ENCODE measurements at places on chromosomes 12 and 14.
A peak's percentile ranks its signal among the peaks of the same experiment; 100 is the strongest.

DNA sequence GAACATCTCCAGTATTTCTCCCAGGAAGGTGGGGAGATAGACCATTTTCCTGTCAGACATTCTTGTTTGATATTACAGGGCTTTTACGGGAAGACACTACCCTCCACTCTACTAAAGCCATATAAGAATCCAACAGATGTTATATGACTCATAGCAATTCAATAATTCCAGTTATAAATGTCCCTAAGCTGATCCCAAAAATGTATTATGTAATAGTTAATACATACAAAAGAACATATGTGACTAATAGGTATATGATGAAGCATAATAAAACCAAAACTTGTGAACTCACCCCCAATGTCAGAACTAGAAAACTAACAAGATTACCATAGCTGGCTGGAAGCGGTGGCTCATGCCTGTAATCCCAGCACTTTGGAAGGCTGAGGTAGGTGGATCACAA, 84.2 kb downstream of the EFCAB11 start:
- DNase-seq: no peak

- DNase-seq: no peak
These were observed 8.4 kb downstream of the NIN start for GRCh38 chr14:50822501-50823042.

DNA sequence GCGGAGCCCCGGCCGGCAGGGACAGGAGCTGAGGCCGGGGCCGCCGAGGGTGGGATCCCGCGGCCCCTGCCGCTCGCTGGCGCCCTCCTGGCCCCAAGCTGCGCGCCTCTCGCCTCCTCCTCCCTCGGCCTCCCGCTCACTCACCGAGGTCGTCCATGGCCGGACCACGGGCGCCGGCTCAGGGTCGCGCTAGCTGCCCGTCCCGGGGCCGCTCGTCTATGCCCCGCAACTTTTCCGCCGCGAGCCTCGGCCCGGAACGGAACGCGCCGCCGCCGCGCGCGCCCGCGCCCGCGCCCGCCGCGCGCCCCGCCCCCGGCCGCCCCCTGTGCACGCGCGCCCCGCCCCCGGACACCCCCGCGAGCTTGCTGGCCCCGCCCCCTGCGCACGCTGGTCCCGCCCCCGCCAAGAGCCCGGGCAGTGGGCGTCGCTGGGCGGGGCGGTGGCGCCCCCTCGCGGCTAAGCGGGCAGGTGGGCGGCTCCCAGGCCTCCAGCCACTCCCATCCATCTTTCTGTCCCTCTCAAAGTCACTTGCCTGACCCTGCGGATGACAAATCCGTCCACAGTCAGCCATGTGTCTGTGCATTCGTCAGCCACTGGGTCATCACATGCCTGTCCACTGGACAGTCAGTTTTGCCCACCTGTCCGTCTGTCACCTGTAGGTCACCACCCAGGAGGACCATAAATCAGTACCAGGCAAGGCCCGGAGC, at the start of gene PXN:
PXN (minus strand) TSS at position 258 of the 707 bp plus-strand sequence; CDS start at position 157, 101 bp downstream.
- peak; percentile 85 for DNase-seq

DNA sequence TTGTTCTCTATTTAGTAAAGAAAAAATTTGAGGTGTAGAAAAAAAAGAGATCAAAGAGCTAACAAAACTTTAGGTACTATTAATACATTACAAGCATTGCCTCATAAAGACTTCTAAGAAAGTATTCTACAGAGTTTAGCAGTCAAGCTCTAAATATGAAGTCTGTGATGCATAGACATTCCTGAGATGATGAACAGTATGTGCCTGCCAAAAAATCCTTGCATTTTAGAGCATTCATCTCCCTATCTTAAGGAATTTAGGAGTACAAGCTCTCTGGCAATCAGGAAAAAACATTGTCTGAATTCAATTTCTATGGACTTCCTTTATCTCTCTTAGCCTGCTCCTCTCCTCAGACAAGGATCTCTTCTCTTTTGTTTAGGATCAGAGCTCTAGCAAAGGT, 202.6 kb upstream of the LRFN5 start:
- DNase-seq: no peak

- DNase-seq: no peak
These were observed 5.0 kb upstream of the RFLNA start for GRCh38 chr12:124289634-124290600.

DNA sequence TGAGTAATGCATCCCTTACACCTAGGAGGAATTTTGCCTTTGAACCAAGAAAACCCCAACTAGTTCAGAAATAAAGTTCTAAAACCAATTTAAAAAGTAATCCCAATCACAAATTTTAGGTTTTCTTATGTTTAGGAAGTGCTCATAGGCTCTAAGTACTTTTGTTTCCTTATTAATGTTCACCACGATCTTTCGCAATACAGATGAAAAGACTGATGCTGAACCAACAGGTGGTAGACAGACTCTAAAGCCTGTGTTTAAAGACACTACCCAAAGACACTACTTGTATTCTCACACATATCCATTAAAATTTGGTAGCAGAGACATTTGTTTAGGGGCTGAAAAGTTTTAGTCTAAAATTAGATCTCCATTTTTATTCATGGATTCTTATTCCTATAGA, 10.6 kb upstream of the PHLDA1 start:
- no peak for DNase-seq

DNA sequence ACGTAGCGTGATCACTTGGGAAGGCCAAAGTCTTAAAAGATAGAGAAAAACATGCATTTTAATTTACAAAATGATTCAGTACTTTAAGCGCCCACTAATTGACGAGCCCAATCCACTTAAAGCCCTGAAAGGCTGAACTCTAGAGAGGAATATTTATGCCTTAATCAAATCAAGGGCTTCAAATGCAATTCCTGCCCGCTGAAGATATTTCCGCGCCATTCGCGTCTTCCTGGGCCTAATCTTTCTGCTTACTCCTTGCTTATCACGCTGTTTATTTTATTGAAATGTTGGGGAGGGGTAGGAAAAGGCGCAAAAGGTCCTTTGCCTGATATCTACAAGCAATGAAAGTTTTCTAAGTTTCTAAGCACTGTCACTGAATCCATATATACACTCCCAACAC, 4.0 kb downstream of the TBX3 start:
- DNase-seq: no peak

DNA sequence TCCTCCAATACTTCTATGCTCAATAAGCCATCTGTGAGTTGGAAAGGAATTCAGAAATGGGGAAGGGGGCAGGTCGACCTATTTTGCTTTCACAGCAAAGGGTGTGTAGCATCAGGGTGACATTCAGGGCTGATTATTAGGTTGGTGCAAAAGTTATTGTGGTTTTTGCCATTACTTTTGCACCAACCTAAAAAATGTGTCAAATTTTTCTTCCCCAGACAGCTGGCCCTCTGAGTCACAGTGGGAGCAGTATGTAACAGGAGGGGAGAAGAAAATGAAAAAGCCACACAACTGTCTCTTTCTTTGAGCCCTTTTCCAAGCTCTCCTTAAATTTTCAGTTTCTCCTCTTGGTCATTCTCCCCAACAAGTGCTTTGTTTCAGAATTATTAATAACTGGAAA, 47.1 kb upstream of the GZMB start:
- DNase-seq: no peak

- no peak for DNase-seq
These were observed 3.7 kb downstream of the ASB2 start for GRCh38 chr14:93972618-93973205.

DNA sequence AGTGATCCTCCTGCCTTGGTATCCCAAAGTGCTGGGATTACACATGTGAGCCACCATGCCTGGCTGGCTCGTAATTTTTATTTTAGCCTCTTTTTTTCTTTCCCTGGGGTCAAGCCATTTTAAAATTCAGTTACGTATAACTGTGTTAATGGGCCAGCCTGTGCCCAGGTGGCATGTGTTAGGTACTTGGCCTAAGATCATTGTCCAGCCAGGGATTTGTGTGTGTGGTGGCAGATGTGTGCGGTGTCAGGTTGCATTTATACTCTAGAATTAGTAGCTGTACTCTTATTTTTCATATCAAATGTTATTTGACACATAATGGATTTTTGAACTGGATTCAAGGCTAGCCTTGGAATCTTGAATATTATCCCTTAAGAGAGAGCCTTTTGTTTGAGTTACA, 69.3 kb downstream of the FBXO34 start:
- DNase-seq: no peak

- DNase-seq: no peak
These were observed 22.8 kb downstream of the CEP170B start for GRCh38 chr14:104887623-104888488.

- no peak for DNase-seq
These were observed 51.2 kb downstream of the OTX2 start for GRCh38 chr14:56759094-56759493.
